ENCODE measurements at places on chromosomes 5 and 9.

- no peak for DNase-seq
These were observed 381 bp downstream of the NR2F1 start for GRCh38 chr5:93583439-93583767.

DNA sequence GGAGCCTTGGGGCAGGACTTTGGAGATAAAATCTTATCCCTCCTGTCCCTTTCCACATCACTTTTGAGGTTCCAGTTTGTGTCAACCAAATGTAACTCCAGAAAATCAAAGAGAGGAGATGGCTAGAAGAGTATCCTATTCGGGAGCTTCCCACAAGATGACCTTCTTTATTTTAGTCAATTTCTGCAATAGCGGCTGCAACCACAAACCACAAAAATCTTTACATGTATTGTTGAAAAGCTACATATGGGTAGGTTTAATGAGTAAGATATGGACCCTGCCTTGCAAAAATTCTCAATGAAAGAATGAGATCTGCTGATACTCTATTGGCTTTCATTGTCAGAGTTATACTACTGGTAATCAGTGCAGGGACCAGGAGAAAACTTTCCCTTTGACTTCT lies 92.2 kb upstream of the MAMDC2 start:
- no peak for DNase-seq

DNA sequence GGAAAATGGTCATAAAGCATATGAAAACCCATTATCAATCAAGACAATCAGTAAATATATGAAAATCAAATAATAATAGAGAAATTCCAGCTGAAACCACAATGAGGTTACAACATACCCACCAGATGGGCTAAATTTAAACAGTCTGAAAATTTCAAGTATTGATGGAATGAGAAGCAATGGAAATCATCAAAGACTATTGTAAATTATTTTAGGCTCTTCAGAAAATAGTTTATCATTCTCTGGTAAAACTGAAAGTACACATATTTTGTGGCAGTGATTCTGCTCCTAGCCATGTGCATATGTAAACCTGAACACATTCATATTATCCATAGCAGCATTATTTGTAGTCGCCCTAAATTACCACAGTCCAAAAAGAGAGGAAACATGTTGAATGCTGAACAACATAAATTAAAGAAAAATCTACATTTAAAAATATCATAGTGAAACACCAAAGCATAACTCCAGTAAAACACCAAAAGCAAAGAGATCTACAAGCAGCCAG lies 215.3 kb downstream of the PRELID2 start:
- no peak for DNase-seq

DNA sequence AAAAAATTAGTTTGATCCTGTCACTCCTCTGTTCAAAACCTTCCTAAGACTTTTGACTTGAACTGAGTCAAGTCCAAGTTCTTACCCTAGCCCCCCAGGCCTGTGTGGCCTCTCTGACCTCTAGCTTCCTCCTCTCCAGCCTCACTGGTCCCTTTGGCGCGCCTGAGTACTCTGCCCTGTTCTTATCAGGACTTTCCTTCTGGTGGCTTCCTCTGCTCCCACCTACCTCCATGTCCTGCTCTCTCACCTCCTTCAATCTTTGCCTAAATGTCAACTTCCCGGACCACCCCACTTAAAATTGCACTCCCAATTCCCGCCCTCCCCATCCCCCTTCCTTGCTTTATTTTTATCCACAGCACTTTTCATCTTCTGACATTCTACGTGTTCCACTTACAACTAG lies 526.1 kb upstream of the KLF4 start:
- DNase-seq, result no peak

GRCh38 chr9:105828596-105829213 lies 134.4 kb downstream of the TMEM38B start:
- DNase-seq, result no peak

- DNase-seq, result no peak
These were observed 15.4 kb upstream of the RASA1 start for GRCh38 chr5:87252283-87252605.
